ENCODE measurements at places on chromosomes 12 and 14.

- DNase-seq, result peak; percentile 58
These were observed 65.3 kb downstream of the FOXN3 start for GRCh38 chr14:89351516-89352404.

- peak; percentile 35 for DNase-seq
These were observed 976 bp downstream of the PEX5 start for GRCh38 chr12:7190268-7191055.

DNA sequence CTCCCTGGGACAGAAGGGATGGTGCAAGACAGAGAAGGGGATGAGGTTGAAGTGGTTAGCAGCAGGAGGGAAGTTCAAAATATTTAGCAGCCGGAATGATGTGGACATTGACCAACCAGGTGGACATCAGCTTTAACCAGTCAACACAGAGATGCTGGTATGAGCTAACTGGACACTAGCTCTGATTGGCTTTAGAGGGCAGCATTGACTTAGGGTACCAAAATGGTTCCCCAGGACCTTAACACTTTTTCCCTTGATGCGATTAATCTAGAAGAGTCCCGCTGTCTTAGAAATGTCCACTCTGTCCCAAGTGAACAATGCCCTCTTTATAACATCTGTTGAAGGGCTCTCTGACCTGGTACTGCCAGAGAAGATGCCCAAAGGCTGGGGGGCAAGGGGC is 134.0 kb upstream of the GSC start:
- no peak for DNase-seq

GRCh38 chr14:104897330-104898194 is 27.1 kb upstream of the PLD4 start:
- no peak for DNase-seq

DNA sequence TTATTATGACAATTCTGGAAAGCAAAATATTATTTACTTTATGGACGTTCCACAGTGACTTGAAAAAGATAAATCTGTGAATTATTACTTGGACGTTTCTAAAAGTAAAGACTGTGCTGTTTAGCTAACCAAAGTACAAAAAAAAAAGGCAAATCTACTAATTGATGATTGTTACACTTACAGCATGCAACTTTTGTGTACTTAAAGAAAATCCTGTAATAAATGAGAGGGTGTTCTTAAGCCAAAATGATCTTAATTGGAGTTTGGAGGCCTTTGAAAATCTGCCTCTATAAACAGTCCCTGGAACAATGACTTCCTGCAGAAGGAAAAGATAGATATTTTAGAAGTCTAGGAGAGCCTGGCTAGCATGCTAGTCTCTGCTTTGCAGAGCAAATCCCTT is 434.0 kb upstream of the SYT1 start:
- DNase-seq, result no peak

DNA sequence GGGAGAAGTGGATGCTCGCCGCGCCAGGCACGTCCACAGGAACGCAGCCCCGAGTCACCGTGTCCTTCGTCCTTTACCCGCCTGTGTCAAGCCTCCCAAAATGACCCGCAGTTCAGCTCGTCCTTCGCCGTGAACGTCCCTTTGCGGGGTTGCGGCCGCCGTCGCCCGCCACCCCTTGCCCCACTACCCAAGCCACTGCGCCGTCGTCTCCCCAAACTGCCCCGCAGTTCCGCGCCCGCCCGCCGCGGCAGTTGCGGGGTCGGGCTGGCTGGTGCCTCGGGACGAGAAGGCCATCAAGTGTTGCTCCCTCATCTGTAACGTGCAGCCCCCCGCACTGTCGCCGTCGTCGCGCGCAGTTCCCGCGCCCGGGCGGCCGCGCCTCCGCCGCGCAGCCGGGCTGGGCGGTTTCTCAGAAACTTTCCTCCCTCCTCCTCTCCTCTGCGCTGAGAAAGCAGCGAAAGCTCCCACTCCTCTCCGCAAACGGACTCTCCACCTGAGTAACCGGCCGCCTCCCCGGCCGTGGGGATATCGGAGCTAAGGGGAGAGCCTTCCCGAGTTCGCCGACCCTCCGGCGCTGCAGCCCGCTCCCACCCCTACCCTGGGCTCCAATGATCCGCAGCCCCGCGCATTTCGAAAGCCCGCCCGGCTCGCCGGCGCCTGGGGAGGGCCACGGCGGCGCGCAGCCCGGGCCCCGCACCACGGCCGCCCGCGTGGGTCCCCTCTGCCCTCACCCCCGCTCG is 6.7 kb downstream of the CDKN1B start:
- peak; percentile 36 for DNase-seq

- DNase-seq, result no peak
These were observed 51.1 kb downstream of the EMP1 start for GRCh38 chr12:13247596-13247995.

DNA sequence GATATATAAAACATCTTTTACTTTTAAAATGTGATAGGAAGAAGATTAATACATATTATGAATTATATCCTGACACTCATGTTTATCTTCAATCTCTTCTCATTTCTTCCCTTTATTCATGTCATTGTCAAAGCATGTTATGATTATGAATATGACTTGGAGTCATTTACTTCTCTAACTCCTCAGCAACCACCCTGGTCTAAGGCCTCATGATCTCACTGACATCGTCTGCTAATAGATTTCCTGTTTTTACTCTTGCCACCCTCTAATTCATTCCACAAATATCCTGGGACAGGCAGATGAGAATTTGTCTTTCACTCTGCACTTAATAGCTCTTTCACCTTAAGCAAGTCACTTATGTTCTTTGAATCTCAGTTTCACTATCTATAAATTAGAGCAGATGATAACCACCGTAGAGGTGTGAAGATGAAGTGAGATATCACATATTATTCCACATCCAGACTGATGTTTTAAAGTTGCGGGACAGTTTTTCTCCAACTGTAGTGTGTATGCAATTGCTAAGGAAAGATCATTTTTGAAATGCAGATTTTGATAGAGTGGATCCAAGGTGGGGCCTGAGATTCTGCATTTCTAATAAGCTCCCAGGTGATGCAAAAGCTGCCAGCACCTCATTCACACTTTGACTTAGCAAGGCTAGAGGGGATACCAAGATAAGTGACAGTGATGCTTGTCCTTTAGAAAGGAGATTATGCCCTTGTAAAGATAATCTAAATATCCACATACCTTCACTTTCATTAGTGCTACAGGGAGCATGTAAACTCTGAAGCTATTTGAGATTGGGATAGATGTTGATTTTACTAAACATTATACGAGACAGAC is 3.3 kb upstream of the IAPP start:
- DNase-seq, result peak; percentile 25

DNA sequence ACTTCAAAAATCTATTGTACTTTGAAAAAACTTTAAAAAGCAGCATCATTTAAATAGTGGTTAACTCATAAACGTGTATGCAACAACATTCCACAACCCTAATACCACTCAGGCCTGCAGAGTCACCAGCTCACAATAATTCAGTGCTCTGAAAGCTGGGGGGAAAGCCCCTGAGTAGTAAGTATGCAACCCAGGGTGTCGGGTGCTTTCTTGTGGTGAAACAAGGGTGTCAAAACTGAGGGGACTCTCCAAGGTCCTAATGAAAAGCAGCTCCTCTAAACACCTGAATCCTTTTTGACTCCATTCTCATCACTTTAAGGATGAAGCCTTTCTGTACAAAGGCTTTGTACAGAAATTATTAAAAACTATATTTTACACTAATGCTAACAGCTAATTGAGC is 33.7 kb downstream of the FGFR1OP2 start:
- DNase-seq, result no peak

- DNase-seq, result no peak
These were observed 338.0 kb upstream of the FKBP4 start for GRCh38 chr12:2456813-2457186.

GRCh38 chr14:103628221-103628683 is 759 bp upstream of the KLC1 start:
- DNase-seq, result peak; percentile 75

DNA sequence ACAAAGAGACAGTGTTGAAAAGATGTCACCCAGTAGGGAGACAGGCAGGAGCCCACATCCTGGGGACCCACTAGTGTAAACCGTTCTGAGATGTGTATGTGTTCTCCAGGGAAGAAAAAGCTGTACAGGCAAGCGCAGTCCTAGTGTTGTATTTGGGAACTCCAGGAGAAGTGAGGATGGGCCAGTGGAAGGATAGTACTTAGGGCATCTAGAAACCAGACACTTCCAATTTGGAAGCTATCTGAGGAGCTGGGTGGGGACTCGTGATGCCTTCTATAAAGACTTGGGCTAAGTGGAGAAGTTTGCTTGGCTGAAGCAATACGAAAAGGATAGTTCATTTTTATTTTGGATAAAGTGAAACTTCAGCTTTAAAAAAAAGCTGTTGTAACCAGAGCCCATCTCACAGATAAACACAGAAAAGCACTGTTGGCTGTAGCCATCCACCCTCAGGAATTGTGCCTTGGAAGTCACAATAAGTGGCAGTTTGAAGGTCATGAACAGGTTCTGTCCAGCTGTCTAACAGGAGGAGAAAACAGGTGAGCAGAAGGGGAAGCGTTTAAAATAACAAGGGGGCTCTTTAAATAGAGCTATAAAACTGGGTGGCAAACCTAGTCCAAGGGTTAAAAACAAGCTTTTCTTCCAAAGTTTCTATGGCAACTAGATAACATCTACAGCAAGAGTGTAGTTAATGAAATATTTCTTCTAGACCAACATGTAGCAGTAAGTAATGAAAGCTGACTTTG is 108.0 kb upstream of the ARHGAP5 start:
- no peak for DNase-seq

DNA sequence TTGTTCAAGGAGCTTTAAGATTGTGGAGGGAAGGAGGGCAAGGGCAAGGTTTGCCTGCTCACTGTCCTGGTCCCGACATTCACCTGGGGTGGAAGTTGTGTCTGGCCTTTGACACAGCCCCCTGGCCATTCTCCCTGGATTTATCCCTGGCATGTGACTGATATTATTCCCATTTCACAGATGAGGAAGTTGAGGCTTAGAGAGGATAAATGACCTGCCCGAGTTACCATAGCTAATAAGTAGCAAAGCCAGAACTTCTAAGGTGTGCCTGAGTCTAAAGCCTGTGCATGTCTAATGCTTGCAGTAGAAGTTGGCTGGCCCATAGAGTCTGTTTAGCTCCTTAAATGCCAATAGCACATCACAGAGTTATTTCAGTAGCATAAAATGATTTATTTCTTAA is 720 bp upstream of the FGF6 start:
- DNase-seq, result no peak

DNA sequence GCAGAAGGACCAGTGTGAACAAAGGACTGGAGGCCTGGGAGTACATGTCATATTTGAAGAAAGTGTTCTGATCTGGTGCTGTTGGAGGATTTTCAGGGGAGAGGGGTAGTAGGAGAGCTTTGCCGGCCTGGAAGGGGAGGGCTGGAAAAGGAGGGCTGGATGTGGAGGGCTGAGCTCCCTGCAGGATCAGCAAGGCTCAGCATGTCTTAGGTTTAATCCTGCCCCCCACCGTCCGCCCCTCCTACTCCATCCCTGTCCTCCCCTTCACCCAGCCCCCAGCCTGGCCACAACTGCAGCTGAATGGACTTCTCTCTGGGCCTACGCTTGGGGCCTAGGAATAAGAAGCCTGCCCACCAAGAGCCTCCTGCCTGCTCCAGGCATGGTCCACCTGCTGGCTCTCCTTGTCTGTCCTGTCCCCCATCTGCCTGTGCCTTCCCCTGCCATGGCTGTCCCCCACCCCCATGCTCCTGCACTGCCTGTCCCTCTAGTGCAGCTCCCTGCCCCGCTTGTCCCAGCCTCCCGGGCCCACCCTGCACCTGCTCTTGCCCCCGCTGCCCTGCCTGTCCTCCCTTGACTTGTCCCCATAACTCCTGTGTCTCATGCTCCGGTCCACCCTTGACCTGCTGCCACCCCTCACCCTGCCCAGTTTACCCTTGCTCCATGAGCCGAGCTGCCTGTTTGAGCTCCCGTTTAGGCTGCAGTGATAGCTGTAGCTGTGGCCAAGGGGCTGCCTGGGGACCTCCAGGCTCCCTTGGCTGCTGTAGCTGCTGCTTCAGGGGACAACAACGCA is 9.8 kb upstream of the RARG start:
- DNase-seq, result no peak

DNA sequence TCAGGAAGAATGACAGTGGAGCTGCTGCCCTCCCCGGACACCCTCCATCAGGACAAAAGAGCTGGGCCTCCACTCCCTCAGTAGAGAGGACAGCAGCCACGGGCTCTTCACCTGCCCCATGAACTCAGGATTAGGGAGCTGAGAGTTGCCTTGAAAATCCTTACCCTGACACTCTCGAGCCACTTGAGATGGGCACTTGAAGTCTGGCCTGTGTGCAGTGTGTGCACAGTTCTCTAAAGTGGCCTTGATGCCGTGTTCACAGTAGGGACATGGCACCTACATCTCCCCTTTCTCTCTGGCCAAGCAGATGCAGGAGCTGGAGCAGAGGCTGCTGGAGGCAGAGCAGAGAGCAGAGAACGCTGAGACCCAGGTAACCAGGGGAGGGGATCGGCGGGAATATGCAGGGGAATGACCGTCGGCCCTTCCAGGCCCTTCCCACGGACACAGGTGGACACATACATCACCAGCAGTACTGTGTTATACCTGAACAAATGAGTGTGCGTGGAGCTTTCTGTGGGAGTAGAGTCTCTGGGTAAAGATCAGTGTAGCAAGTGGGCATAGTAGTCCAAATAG is 22.5 kb downstream of the PLEKHH1 start:
- no peak for DNase-seq

- DNase-seq, result no peak
These were observed 50.3 kb upstream of the SLC2A13 start for GRCh38 chr12:40156021-40156764.

GRCh38 chr14:55914771-55915170 is 203.4 kb upstream of the PELI2 start:
- DNase-seq, result peak; percentile 38

DNA sequence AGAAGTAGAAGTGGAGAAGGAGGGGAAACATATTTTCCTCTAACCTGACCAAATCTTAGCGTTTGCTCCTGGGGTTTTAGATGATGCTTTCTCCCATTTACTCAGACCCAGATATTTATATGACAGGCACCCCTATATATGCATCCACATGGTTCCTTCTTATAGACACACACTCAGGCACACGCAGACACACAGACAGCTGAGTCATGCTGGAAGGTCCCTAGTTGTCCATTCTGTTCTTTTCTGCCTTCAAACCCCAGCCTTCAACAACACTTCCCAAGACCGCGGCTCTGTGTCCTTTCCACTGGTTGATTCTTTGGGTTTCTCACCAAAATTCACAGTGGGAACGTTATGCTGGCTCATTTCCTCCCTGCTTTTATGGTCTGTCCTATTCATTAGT is 52.1 kb downstream of the HSPB8 start:
- no peak for DNase-seq

Measured in cardiac fibroblast (primary cell).